ENCODE measurements at places on chromosomes 5 and 9. TPM values are rescaled to one million over a fixed set of nuclear protein-coding genes. Genes with fewer than 3 reads are reported as not detected.

SPRY4 gene
- total RNA-seq: 23.2 TPM

MARCHF6 gene
- total RNA-seq: 40.6 TPM

INSL6 gene
- total RNA-seq: 0.64 TPM

CD72 gene
- 0.86 TPM for total RNA-seq

DNA sequence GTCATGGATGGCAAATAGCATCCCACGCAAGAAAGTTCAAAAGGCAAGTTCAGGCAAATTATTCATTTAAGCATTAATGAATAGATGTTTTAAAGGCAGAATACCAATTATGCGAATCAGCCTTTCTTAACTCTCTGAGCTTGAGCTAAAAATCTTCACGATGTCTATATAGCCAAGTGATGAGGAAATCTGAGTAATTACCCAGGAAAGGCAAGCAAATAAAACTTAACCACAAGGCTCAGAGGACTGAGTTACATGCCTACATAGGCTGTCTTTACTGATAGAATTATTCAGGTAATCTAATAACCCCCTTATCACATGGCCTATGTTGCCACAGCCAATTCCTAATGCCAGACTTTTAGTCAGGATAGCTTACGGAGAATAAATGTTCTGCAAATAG, 120.8 kb upstream of the MTAP start:
- peak; percentile 88 for DNase-seq

DNA sequence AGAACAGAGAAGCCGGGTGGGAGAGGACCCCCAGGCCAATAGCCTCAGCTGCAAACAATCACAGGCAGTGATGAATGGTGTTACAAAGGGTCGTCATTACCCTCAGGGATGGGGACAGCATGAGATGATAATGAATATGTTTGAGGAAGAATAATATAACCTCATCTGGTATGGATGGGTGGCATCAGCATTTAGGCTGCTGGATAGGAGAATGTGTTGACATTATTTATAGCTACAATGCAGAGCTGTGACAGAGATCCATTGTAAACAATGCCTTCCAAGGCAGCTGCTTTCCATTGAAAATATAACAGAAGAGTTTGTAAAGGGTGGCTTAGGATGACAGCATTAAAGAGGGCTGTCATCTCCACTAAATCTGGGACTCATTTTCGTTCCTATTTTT, 365.5 kb downstream of the KCNN2 start:
- no peak for DNase-seq

GRCh38 chr9:136244122-136244968, 1.3 kb downstream of the QSOX2 start:
- no peak for DNase-seq

DNA sequence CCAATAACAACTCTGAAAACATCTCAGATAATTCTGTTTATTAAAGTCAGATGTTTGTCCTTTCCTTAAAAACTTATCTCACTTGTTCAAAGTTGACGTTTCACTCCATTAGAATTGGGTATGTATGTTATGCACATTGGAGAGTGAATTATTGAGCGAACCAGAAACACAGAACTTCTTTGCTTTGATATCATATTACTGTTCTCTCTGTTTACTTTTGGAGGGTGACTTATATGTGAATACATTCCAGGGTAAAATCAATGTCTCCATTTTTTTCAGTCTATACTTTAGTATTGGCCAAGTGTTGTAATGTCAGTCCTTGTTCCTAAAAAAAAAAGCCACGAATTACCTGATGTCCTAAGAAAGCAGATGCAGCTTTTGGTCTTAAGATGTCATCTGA, 307.4 kb downstream of the CSNK1G3 start:
- DNase-seq: no peak

DNA sequence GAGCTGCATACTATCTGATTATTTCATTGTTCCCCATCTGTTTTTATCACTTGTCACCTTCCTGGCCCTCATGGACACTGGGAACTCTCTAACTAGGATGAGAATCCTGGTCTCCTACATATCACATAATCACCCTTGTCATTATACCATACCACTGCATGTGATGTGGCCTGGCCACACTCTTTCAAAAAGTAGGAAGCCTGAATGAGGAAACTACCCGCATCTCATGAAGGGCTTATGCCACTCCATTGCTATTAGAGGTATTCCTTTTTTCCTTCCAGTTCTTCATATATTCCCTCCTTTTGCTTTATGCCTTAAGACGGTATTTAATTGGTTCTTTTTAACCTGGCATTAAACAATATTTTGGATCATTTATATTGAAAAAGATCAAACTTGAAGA, 1341.4 kb upstream of the NUDT12 start:
- no peak for DNase-seq

DNA sequence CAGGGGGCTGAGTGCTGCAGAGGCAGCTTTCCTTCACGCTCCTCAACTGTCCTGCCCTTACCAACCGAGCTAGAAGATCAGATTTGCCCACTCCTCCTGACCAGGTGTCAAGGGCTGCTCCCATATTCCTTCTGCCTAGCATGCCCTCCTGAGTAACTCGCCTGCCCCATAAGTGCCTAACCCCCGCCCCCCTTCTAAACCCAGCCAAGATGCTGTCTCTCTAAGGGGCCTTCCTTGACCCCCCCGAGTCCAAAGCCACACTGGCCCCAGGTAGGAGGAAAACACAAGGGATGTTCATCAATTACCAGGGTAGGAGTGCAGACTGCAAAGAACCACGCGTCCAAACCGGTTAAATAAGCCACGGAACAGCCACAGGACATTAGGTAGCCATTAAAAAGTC, 4.8 kb downstream of the CCDC69 start:
- DNase-seq: no peak

DNA sequence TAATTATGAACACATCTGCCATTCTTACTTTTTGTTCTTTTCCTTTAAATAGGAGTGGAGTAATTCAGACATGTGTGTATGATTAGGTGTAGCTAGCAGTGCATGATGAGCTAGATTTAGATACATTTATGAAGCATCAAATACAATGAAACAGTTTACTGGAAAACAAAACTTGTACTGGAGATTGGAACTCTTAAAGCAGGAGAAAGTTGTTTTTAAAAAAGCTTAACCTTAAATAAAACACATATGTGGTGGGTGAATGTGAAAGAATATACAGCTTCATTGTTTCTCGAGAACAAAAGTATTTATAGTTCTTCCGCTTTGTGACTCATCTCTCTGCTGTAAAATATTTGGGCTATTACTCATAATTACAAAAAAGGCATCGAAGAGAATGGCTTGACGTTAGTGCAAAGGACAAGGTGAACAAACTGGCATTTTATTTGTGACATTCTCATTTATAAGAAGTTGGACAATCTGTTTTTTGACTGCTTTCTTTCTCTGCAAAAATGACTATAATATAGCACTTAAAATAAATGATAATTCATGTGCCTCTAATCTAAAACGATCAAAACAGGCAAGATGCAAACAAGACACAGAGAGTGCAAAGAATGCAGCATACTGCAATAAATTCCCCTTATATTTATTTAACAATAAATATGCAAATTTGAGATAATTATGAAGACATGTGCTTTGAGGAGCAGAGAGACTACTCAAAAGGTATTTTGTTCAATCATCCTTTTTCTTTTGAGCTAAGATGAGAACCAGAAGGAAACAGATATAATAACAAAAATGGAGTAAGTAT, 478.8 kb downstream of the CETN3 start:
- peak; percentile 33 for DNase-seq

DNA sequence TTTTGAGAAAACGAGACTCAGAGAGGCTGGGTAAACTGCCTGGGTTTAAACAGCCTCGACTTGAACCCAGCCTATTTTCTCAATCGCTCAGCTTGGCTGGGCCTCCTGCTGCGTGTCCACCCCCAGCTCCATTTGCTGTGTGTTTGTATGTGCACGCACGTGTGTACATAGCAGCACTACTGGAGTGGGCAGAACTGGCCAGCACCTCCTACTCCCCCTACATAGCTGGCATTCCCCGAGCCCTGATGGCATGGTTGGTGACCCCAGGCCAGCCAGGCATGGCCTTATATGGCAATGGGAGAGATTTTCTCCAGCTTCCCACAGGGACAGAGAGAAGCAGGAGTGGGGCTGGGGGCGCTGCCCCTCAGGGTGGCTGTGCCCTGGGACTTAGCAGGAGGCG, 4.1 kb downstream of the AIF1L start:
- no peak for DNase-seq

- no peak for DNase-seq
Observed at GRCh38 chr5:145804701-145805100, 30.4 kb downstream of the PRELID2 start.

DNA sequence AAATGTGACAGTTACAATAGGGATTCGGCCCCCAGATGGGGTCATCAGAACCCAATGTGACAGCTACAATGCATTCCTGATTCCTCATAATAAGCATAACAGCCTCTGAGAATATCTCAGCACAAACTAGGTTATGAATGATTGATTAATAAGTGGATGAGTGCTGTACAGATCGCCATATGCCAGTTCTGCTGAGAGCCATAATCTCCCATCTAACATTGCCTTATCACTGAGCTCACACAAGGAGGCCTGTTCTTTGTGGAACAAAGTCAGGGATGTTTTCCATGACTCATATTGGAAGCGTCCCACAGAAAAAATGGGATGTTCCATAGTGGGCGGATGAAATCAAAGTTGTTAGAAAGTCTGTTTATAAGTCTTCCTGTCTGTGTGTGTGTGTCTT, 89.6 kb downstream of the KIF4B start:
- peak; percentile 31 for DNase-seq

DNA sequence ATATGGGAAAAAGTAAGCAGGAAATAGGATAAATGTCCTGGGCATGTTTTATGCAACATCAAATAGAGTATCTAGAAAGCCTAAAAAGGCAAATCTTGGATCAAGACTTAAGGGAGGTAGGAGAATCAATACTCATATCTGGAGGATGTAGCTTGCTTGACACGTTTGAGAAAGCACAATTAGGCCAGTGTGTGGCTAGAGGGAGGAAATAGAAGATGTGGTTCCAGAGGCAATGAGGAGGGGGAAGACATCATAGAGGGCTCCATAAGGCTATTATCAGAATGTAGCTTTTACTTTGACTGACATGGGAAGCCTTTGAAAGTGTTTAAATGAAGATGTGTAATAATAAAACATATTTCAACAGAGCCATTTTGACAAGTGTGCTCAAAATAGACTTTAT, 200.7 kb upstream of the CDH12 start:
- DNase-seq: no peak

DNA sequence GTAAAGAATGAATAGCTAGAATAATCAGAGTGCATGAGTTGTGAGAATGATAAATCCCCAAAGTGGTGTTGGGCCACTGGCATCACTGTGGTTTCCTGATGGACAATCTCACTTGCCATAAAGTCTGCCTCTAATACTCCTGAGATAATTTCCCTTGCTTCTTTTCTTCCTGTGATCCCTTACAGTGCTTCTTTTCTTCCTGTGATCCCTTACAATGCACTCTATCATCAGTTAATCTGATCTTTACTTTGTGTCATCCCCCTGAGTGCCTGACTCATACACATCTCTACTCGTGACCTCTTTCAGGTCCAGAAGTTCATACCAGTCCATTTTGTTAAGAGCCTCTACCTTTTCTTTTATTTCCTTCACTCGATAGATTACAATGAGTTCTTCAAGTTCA, 418.3 kb downstream of the HCN1 start:
- DNase-seq: no peak
